ENCODE measurements at places on chromosomes 5 and 9.

DNA sequence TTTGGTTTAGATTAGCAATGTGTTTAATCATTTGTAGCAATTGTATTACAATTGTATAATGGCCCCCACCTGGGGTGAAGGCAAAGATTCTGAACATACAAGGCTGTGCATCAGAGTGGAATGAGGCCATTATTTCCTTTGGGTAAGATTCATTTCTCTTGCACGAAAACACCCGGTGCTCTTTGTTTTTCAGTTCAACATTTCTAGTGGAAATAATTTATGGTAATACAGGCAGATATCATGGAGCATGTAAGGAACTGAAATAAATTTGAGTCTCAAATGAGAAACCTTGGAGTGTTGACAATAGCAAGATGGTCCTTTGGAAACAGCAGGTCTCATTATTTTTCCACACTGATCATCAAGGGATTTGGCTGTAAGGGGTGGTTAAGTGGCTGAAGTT is 475.9 kb downstream of the GABRG2 start:
- DNase-seq, result no peak

- no peak for DNase-seq
These were observed 156.7 kb upstream of the TLX3 start for GRCh38 chr5:171152382-171152781.

DNA sequence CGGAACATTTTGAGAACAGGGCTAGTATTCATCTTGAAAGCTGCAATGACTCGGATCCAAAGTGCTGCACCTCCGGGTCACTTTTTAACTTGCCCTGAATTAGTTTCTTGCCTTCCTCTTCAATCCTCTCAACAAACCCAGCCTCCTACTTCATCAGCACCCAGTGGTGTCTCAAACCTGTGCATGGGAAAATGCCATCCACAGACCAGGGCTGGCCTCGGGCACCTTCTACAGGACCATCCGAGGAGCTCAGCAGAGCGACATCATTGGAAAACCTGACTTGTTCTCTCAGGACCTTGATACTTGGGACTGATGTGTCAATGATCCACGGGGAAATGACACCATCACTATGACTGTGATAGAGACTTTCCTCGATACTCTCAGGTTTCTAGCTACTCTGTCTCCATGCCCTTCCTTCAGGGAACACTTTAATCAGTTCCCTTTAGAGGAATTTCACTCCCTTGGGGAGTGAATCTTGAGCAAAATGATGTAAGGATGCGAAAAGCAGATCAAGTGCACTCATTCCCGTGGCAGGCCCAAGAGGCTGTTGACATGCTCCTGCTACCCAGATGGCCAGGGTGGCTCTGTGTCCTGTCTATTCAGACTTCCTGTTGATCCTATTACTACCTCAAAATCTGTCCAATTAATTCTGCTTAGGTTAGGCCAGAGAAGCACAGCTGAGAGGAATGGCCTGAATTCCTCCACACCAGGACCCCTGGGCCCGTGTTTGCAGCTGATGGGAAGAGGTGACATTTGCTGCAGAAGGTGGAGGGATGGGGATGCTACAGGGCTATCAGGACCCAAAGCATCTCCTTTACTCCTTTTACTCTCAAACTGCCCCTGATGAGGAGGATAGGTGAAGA is 96.5 kb upstream of the SLC25A48 start:
- no peak for DNase-seq

DNA sequence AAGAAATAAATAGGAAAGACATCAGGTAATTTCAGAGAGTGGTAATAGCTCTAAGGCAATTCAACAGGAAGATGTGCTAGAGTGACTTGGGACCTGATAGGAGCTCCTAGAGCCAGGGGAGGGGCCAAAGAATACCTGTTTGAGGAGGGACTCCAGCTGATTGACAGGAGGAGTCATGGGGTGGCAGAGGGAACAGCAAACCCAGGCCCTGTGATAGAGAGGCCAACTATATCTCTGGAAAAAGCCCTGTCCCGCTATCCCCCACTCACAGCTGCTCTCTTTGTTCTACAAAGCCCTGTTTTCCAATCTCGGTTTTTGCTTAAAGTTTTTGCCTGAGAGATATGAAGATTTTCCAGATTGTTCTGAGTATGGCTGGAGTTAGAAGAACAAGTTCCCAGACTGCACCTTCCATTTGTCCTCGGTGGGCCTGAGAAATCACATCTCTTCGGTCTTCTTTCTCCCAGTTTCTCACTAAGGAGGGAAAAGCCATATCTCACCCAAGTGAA is 9.0 kb upstream of the NSD1 start:
- DNase-seq, result no peak

DNA sequence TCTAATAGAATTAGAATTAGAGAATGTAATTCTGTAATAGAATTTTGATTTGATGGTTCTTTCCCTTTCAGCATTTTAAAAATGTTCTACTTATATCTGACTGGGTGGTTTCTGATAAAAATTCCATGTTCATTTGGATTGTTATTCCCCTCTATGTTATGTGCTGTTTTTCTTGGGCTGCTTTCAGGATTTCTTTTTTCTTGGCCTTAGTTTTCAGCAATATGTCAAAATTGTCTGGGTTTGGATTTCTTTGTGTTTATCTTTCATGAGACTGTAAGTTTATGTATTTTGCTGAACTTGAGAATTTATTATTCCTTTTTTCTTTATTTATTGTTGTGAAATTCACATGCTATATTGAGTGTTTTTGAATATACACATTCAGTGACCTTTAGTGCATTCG is 189.1 kb downstream of the RANBP17 start:
- no peak for DNase-seq

DNA sequence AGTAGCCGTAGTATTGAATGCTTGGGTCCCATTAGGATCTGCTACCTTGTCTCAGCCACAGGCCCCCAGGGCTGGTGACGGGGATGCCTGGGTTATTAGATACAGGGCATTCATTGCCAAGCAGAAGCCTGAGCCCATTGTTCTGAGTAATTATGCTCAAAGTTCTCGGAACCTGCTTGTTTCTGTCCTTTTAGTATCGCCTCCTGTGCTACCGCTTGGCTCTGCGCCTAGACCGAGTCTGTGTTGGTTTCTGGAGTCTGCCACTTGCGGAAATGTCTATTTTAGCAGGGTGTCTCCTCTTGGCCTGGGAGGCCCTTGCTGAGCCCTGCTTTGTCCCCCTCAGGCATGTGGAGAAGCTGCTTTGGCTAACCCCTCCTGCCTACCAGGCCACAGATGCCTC is 506.1 kb downstream of the BNC2 start:
- DNase-seq, result no peak

DNA sequence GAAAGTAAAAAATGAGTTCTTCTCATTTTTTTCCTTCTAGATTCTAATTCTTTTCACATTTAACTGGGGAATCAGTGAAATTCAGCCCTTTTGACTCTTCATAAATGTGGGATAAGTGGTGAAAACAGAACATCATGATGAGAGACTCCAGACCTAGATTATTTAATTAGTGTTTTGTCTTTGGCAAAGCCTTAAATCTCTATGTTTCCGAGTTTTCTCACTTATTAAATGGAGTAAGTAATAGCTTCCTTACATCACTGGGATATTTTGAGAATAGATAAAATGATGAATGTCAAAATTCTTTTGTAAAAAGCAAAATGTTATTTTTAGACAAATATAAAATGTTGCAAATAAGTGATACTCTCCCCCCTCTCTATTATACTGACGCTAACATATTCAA is 468.6 kb upstream of the ARRDC3 start:
- DNase-seq, result no peak

DNA sequence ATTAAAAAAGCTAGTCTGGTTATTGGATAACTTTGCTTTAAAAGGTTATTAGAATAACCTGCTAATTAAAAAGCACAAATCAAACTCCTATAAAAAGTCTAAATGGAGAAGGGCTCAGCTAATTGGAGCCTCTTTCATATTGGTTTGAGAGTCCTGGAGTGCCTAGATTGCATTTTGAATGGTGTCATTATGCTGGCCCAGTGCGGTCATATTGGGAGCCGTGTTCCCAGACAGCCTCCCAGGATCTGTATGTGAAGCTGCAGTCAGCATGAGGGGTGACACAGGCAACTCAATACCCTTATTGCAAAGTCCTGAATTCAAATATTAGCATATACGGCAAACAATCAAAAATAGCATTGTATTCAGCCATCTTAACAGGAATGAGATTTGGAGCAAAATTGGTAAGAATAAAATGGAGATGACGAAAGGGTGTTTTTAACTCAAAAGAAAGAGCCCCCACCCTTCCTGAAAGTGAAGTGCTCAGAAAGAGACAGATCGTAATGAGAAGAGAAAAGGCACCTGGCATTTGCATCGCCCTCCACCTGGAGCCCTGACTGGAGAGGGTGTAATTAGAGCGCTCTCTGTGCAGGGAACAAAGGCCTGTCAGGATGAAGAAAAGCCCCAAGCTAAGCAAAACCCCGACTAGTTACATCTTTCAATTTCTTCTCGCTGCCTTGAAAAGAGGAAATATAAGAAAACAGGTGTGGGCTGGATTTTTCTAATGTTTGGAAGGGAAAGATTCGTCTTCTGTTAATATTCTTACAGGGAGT is 621.0 kb upstream of the ADAMTS16 start:
- no peak for DNase-seq

DNA sequence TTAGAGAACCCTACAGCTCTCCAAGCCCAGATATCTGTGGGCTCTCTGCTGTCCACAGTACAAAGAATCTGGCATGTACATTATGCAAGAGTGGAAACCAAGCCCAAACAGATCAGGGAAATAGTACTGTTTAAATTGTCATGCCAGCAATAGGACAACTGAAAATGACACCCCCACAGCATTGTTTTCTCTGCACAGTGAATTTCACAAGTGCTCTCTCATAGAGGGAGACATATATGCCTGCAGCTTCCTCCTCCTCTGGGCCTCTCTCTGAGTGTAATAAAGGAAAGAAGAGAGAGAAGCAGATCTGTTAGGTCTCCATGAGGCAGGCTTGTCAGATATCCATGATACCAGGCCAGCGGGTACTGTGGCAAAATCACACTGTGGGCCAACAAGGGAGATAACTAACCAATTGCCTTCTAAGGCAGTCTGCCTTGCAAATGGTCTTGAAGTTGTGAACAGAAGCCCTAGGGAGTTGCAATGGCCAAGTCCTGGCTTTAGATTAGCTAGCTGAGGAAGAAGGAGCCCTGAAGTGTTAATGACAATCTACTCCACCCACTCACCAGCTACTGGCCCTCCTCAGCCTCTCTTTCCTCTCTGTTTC is 54.4 kb upstream of the JMY start:
- DNase-seq, result no peak

DNA sequence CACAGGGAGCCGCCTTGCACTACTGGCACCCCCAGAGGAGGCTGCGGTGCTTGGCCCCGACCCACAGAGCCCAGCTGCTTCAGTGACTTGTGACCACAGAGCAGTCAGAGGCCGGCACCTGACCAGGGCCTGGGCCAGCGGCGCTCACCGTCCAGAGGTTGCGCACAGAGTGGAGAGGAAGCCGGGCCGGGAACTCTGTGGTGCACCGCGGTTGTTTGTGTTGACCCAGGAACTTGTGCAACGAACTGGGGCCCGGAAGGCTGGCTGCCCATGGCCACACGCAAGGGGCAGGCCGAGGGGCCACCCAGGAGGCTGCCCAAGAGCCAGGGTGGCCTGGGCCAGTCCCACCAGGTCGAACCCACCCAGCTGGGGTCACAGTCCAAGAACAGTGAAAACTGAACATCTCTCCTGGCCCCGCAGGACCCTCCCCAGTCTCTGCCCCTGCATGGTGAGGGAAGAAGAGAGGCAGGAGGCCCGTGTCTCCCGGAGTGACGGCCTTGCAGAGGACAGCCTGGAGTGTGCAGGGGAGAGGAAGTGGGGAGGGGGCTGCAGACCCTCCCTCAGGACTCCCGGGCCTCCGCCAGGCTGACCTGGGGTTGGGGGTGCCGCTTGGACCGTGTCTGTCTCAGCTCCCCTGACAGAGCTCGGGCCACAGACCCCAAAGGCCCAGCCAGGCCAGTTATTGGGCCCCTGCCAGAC is 42.8 kb upstream of the EGFL7 start:
- DNase-seq, result no peak

DNA sequence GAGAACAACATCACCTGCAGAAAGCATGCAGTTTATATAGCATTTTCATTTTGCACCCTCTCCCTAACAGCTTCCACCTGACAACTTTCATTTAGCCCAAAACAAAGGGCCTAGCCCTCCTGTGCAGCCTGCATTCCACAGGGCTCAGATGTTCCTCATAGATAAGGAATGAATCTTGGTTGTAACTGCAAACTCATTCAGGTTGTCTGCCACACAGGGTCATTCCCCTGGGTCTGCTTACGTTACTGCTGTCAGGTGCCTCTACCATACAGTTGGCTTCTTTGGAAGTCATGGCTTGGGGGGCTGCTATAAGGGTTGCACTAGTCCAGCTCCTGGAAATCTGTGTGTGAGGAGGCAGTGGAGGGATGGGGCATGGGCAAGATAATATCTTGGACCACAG is 2.7 kb upstream of the DCP2 start:
- DNase-seq, result no peak

DNA sequence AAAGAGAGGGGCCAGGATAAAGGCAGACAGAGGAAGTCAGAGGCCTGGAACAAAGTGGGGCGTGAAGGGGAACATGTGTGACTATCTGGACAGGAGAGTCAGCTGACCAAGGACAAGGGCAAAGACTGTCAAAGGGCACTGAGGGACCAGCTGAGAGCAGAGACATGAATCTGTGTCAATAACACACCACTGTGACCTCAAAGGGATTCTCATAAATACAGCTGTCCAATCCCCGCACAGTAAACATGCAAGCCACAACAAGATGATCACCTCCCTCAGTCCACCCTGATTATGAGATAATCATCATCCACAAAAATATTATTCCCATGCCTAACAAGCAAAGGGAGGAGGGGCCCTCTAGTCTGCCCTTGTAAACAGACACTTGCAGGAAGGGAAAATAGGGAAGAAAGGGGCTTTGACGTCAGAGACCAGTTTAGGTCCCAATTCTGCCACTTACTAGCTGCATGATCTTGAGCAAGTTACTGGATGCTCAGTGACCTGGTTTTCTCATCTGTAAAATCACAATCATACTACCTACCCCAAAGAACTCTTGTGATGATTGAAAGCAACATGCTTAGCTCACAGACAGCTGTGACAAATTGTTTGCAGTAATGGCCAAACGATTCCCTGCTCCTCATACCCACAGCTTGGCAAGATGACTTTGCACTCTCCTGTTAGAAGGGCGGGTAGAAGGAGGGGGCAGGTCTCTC is 41.8 kb downstream of the RAPGEF1 start:
- DNase-seq, result no peak

DNA sequence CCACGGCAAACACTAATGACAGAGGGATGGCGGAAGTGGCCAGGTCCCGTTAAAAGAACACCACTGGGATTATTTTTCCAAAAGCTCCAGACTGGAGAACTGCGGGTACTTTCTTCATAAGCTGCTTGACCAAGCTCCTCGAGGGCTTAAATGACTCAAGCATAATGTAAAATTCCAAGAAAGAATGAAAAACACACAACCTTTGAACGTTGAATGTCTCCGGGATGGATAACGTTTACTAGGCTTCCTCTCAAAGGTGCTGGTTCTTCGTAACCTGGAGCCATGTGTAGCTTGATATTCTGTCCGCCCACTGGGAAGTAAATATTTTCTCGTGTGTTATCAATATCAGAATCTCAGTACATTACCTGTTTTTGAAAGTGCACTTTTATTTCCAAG is 67.6 kb downstream of the EPB41L4B start:
- no peak for DNase-seq
